ENCODE measurements at places on chromosomes 2 and 18. TPM values are rescaled to one million over a fixed set of nuclear protein-coding genes. Genes with fewer than 3 reads are reported as not detected.

DNA sequence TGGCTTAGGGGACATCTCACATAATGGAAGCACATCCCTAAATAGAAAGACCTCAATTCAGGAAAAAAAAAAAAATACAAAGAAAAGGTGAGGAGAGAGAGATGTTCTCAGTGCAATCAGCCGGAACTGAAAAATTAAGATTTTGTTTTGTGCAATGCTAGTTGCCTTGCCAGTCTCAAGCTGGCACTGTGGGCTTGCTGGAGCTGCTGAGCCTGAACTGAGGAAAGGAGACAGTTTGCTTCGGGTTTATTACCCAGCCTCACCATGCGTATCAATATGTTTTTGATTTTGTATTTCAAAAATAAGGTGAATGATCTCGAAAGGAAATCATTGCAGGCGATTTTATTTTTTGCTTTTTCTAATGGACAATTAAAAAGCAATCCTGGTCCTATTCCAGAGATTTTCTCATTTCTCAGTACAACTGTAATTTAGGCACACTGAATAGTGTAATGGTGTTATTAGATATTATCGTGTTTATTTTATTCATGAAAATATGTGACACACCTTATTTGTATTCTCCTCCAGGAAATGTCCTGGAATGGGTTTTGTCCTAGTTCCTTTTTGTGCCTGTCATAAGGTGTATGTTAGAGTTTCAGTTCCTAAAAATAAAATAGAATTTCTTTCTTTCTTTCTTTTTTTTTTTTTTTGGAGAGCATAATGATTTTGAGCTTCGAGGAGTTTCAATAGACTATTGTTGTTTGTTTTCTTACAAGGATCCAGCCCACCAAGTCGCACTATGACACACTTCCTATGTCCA lies 72.8 kb upstream of the ZEB2 start:
- DNase-seq, result no peak

GRCh38 chr2:95063086-95063958 lies 37.8 kb downstream of the MAL start:
- no peak for DNase-seq

DNA sequence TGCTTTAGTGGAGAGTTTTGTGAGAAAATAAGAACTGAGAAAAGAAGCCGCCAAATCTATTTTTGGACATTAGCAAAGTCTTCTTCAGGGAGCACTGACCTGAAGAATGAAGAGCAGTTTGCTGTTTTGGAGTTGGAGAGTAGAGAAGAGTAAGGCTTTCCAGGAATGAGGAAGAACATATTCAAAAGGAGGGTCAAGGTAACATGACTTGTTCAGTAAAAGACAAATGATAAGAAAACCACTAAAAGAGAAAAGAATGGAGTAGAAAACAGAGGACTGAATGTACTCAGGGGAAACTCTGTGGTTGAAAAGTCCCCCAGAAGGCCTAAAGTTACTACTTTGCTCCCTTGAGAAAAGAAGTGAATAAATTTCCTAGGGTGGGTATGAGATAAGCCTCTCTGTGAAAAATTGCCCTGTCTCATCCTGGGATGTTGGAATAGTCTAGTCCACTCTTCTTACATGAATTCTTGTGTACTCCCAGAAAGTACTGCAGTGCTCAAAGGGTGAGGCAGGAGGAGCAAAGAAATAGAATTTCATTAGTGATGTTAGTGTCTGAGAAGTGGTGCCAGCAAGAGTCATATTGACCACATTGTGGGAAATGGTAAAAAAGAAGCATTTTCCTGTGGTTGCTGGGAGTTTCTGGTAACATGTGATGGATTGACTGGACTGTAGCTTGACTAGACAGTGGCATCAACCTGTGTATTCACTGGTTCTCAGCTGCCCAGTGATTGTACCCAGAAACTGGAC lies 27.8 kb downstream of the MBD5 start:
- DNase-seq, result no peak

GRCh38 chr18:55779691-55780585 lies 191.9 kb upstream of the TCF4 start:
- DNase-seq, result no peak

DNA sequence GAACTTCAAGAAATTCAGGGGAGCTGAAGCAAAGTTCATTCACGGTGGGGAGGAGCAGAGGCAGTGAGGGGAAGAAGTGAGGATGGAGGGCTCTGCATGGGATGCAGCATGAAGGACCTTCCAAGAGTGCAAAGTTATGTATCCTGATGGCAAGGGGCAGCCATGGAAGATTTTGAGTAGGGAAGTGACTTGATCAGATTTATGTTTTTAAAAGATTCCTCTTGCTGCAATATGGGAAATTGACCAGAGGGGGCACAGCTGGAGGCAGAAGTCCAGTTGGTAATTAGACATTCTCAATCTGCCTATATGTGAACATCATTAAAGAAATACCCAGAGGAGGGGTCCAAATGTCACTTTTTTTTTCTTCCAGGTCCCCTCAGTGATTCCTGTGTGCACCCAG lies 21.5 kb upstream of the ANXA4 start:
- no peak for DNase-seq

KIF5C gene
- total RNA-seq, result 6.5 TPM

- no peak for DNase-seq
Observed at GRCh38 chr18:840023-840408, 28.0 kb upstream of the YES1 start.

RGPD3 gene
- 0.31 TPM for total RNA-seq

DNA sequence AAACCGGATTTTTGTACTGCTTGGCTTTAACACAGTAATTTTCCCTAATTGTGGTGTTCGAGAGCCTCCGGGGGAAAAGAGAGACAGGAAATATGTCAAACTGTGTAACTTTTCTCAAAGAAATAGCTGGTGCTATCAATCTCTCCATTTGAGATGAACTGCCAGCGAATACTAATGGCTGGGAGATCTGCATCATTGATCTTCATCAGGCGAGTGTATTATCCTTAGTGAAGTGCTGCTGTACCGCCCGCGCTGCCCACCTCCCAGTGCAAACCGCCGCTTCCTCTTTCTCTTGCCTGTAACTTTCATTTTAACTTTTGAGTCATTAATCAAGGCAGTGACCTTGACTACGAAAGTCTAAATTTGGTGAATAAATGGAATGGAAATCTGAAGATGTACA lies 246.1 kb upstream of the ST6GAL2 start:
- DNase-seq, result peak; percentile 21

GRCh38 chr2:158668001-158668765 lies 126.9 kb upstream of the DAPL1 start:
- DNase-seq, result no peak

DNA sequence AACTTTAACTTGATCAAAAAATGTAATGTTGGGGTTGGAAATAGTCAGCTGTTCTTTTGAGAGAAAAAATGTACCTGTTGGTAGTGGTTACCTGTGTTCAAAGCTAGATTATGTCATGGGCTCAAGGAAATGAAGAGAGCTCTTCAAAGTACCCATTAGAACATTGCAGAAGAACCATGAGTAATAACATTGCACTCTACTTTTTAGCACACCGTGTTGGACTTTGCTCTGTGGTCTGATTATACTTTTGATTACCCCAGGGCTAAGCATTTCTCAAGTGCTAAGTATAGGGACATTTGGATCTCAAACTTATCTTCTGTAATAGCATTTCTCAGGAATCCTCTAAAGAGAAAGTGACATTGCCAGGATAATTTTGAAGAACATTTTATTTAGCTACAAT lies 1122.8 kb upstream of the CELF4 start:
- DNase-seq, result no peak

DNA sequence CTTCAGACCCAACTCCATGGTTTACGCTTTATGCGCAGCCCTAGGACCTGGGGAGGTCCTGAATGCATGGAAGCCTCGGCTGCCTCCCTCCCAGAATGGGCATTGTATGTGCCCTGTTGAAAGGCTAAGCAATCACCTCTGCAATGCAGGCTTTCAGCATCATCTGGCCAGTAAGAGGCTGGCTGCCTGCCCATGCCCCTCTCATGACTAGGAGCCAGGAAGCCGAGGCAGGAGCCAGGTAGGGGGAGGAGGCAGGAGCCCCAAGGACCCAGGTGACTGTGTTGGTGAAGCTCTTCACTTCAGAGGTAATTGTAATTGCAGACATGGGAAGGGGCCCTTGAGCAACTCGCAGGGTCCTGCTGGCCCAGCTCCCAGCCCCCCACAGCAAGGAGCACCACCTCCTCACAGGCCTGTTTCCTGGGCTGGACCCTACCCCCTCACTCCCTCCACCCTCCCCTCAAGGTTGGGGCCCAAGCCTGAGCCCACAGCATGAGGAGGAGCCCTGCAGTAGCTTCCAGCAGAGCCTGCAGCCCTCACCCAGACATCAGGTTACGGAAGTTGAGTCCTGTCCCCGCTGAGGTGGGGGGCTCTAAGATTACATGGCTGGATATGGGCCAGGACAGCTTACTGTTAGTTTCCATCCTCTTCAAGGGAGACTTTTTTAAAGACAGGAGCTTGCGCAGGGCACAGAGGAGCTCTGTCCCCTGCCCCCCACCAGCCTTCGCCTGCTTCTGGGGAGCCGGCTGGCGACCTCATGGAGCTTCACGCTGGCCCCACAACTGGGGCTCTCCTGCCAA lies 21.9 kb downstream of the CRACDL start:
- DNase-seq, result no peak

LOXHD1 gene
- total RNA-seq, result 0.47 TPM

DNA sequence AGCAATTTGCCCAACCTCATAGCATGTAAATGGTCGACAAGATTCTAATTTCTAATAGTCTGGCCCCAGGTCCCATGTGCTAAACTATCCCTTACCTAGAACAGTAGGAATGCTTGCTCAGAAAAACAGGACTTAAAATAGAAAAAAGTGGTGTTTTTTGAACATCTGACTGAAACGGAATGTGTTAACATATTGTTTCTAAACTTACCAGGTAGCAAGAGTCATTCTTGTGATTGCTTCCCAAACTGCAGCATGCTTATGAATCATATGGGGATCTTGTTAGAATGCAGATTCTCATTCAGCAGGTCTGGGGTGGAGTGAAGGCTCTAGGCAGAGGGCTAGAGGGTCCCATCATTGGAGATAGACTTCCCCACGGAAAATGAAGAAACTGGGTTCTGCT lies 5.8 kb upstream of the SLC20A1 start:
- no peak for DNase-seq

- DNase-seq, result peak; percentile 34
Observed at GRCh38 chr2:100283724-100284501, 38.4 kb downstream of the LONRF2 start.

DNA sequence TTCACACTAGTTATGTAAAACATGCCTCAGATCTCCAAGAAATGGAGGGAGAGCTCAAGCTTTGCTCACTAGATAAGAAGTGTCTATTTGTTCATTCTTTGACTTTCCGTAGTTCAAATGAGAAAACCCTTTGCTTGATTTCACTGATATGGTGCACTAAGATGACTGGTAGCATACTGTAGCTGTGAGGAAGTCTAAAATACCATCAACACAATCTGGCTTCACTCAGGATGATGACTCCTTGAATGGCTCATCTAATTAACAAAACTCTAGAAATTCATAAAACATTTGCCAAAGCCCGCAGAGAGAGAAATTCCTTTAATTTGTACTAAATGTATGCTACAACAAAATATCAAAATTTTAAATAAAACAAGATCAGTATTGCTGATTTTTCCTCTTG lies 152.8 kb upstream of the STK17B start:
- DNase-seq, result no peak
